Upper lobe of right lung (tissue), 1 donor: ENCODE measurements at places on chromosomes 1 and 21. TPM values are rescaled to one million over a fixed set of nuclear protein-coding genes. Genes with fewer than 3 reads are reported as not detected.

- no peak for DNase-seq
Observed at GRCh38 chr1:6986281-6986680, 201.0 kb downstream of the CAMTA1 start.

GRCh38 chr1:163295949-163296348 lies 25.8 kb upstream of the NUF2 start:
- DNase-seq: no peak

DNA sequence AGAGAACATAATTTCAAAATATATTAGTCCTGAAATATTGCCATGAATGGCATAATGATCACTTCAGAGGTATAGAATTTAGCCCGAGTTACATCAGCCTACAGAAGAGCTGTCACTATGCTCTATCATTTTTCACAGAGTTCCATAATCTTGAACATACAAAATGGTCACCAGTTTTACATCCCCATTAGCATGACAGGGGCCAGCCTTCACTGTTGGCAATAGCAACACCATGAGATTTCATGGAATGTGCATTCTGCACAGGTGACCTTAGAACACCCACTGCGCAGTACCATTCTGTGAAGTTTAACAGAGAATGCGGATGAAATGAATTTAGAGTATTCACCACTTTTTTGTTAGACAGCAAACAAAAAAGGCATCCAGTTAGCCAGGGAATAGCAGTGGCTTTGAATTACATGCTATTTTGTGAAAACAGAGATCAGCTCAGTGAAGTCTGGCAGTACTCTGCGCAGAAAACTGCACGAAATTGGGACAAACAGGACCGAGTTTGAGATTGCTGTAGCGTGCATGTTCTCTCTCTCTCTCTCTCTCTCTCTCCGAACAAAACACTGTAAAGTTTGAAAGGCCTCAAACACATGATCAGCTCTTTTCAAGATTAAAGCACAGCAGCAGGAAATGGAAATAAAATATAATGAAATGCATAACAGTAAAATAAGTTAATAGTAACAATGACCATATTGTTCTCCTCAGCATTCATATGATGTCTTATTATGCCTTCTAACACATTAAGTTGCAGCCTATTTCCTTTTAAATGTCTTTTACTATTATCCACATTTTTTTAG lies 349.3 kb downstream of the USH2A start:
- DNase-seq: no peak

- peak; percentile 76 for DNase-seq
Observed at GRCh38 chr1:67831850-67832513, 1.3 kb downstream of the GNG12 start.

DNA sequence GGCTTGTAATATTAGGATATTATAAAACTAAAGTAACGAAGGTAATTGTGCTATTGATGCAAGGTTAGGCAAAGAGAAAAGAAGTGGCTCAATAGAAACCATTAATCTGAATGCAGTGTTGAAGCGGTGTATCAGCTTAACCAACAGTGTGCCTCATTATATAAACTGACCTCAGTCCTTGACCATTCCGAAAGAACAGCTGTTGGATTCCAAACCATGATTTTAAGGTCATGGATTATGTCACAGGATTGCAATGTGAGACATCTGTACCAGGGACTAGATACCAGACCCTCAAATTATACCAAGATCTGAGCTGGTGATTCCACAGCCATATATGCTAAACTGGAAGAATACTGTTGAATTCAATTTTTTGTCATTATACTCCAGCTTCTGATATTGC lies 134.2 kb upstream of the HP1BP3 start:
- DNase-seq: no peak

- peak; percentile 82 for DNase-seq
Observed at GRCh38 chr1:28591708-28592320, at the start of gene RAB42. Gene RAB42, plus strand, starts transcription at chr1:28592265. Its CDS starts 247 bp downstream, at chr1:28592512.

- no peak for DNase-seq
Observed at GRCh38 chr1:33390542-33390941, 40.4 kb downstream of the PHC2 start.

GRCh38 chr1:64545118-64545843 lies 75.4 kb downstream of the CACHD1 start:
- DNase-seq: no peak

DNA sequence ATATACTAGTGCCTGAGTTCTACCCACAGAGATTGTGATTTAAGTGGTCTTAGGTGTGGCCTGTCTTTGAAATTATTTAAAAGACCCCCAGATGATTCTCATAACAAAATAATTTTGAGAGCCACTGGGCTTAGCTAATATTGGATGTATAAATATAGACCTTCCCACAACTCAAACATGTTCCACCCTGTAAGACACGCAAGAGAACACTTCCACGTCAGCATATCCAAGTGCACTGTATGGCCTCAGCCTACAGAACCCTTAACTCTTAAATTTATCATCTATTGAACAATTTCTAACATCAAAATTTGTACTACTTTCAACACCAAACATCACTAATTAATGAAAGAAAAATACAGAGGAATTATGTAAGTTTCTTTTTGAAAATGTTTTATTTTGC lies 2.5 kb downstream of the FAM177B start:
- DNase-seq: no peak

GRCh38 chr1:84869720-84870119 lies 23.3 kb downstream of the LPAR3 start:
- DNase-seq: no peak

DNA sequence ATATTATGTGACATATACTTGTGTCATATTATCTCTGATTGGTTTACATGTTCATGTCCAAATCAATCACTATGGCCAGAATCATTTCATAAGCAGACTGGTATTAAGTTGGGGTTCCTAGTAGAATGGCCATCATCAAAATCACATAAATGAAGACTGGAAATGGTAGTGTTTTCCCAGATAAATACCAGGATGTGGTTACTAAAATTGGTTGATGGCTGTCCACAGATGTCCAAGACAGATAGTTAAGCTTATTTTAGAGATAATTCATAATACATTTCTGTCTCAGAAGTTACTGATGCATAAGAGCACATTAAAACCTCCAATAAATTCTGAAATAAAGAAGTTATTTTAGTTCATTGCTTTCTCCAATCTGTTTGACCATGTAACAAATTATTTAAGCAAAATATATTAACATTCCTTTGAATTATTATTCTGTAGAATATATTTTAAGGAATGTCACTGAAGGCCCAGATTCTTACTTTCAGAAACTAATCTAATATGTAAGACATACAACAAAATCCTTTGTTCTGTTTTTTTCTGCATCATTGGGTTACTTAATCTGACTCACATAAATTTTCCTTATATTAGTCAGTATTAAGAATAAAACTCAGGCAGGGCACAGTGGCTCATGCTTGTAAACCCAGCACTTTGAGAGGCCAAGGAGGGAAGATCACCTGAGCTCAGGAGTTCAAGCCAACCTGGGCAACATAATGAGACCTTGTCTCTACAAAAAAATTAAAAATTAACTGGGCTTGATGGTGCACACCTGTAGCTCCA lies 483.9 kb downstream of the PTPRC start:
- DNase-seq: no peak

DNA sequence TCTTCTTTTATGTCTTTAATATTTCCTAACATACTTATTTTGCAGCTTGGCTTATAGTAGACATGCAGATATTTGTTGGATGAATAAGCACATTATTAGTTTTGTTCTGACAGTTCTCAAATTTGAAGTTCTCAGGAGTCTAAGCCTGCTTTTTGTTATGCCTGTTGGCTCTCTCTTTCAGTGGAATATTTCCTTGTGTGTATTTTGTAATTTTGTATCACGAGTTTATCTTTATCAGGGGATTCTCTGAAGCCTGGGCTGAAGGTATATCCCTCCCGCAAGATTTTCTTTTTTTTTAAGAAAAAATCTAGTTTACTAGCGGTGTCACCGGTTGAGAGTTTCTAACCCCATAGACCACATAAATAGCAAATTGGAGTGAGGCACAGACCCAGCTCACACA lies 105.9 kb downstream of the RGL1 start:
- no peak for DNase-seq

DNA sequence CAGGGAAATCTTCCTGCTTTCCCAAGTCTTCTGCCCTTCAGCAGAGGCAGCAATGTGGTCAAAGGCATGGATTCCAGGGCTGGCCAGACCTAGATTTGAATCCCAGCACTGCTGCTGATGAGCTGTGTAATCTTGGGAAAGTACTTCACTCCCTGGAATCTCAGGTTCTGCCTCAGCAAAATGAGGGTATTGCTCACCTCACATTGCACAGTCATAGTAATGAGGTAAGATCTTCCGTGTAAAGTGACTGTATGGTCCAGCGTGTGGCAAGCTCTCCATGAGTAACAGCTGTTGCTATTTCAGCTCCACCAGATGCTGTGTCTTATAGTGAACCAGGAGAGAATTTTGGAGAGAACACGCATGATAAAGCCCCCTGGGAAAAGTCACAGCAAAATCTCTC lies 56.1 kb upstream of the F3 start:
- no peak for DNase-seq

DNA sequence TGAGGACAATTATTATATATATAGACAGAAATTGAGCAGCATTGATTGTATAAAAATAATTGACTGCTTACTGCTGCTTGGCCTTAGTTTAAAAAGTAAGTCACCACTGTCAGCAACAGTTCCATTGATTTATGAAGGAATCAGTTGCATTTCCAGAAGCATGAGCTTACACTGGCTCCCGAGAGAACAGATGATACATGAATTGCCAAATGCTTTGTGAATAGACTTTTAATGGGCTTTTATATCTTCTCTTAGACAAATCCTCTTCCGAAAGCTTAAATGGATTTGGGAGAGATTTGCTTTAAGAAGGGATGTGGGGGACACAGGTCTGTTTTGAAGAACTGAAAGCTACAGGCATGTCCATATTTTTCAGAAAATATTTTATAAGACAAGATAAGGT lies 7.5 kb downstream of the FHAD1 start:
- no peak for DNase-seq

DNA sequence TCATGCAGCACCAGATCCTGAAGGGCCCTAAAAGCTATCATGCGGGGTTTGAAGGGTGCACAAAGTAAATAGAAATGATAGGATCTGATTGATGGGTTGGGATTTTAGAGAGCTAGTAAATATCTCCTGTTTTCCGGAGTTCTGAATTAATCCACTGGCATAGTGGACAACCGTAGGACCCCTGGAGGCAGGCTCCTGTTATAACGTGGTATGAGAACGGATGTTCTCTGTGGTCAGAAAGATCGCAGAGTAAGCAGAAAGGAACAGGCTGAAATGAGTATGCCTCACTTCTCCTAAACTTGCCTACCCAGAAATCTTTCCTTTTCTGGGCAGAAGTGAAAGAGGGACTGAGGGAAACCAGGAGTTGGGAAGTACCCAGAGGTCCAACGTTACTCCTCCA lies 470.8 kb downstream of the AJAP1 start:
- no peak for DNase-seq

DNA sequence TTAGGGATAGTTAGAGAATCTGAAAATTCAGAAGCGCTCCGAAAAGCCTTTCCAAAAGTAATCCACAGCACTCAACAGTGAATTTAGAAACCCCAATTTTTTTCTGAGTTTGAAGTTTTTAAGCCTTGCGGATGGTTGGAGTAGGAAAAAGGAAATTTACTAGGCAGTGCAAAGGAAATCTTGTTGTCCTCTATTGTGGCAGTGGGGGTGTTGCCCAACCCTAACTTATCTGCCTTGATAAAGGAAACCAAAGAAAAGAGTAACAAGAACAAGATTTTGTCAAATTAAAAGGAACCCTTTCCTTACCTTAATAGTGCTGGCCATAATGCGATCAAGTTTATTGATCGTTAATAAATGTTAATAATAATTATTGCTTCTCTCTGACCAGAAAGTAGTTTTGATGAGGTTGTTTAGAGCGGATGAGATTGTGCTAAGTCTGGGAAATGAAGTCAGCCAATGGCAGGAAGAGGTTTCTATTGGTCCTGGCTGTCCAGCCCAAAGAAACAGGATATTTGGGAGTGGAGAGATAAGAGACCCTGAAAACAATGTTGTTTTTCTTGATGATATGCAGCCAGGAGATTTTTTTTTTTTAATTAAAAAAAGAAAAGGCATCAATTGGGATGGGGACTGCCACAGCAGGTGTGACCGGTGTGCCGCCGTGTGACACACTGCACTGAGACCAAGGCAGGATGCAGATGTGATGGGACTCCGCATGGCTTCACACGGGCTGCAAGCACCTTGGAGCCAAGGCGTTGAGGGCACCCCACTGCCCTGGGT lies at the start of gene ERG:
TSS of gene ERG (minus strand) at position 421 of the 777 bp plus-strand sequence. CDS start at position 324, 97 bp downstream.
- no peak for DNase-seq

GRCh38 chr1:24984800-24985522 lies 54.9 kb upstream of the RUNX3 start:
- DNase-seq: no peak

GRCh38 chr1:229316166-229316565 lies 26.7 kb downstream of the CCSAP start:
- DNase-seq: no peak

GRCh38 chr21:31629972-31630711 lies 29.4 kb upstream of the SOD1 start:
- no peak for DNase-seq

DNA sequence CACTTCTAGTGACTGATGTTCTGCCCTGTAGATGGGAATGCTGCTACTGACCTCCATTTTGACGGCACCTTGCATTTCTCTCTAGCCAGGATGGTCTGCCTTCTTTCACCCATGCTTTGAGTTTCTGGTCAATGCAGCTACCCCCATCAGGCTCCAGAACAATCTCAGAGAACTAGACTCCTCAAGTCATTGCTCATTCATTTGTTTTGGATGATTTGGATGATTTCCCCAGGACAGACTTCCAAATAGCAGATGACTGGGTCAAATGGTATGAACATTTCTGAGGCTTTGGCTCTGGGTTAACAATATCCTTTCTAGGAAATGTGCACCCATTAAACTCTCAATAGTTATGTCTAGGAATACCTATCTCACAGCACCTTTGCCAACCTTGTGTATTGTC lies 63.9 kb downstream of the CSMD2 start:
- DNase-seq: no peak

DNA sequence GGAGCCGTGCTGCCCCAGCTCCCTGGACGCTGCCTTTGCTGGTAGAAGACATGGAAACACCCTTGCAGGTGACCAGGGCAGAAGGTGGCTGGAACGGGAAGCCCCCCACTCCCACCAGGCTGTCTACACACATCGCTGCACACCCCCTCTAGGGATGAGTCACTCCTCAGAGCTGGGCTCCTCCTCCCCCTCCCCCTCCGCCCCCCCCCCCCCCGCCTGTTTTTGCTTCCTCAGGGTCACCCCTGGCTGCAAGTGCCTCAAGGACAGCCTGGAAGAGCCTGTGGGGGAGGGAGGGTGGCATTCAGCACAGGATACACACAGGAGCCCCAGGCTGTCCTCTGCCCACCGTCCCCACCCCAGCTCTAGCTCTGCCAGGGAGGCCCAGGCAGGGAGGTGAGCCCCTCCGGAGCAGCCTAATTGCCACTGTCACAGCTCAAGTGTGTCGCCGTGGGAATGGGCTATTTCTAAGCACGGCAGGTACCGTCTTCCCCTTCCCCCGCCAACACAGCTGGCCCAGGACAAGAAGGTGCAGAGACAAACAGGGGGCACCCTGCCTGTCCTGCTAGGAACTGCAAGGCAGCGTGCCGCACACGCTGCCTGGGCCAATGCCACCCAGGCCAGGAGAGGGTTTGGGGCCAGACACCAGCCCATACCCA lies 2.5 kb downstream of the FNDC10 start:
- no peak for DNase-seq

DONSON gene
- 4.4 TPM for total RNA-seq

KRTAP7-1 gene
- not detected for total RNA-seq

ESPN gene
- total RNA-seq: 4.3 TPM

L1TD1 gene
- 0.67 TPM for total RNA-seq

C1orf21 gene
- 78.8 TPM for total RNA-seq

SH3BGR gene
- total RNA-seq: 3.1 TPM

WNT3A gene
- 10.1 TPM for total RNA-seq

UMODL1 gene
- 0.49 TPM for total RNA-seq

SLC5A9 gene
- total RNA-seq: 4.7 TPM

C1orf210 gene
- total RNA-seq: 18.9 TPM

RAB13 gene
- 103 TPM for total RNA-seq

INSRR gene
- not detected for total RNA-seq
